ENCODE measurements at places on chromosomes 3 and 15.

DNA sequence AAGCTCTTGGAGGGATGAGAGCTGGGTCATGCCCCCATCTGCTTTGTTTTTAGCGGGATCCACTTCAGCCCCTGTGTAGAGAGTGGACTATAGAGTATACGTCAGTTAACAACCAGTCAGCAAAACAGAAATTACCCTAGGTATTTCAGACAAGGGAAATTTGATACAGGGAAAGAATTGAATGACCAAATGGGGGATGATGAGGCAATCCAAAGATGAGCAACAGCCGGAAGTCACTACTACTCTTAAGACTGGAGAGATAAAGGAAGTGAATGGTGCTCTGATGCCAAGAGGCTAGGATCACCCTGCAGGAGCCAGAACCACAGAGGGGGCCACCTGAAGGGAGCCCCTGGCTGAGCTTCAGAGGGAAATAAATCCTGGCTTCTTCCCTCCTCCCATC is 1.7 kb upstream of the GPR62 start:
- no peak for DNase-seq

- DNase-seq = no peak
These were observed 11.7 kb upstream of the ZNF774 start for GRCh38 chr15:90340345-90340744.

GRCh38 chr3:27429909-27430308 is 54.3 kb downstream of the SLC4A7 start:
- no peak for DNase-seq

DNA sequence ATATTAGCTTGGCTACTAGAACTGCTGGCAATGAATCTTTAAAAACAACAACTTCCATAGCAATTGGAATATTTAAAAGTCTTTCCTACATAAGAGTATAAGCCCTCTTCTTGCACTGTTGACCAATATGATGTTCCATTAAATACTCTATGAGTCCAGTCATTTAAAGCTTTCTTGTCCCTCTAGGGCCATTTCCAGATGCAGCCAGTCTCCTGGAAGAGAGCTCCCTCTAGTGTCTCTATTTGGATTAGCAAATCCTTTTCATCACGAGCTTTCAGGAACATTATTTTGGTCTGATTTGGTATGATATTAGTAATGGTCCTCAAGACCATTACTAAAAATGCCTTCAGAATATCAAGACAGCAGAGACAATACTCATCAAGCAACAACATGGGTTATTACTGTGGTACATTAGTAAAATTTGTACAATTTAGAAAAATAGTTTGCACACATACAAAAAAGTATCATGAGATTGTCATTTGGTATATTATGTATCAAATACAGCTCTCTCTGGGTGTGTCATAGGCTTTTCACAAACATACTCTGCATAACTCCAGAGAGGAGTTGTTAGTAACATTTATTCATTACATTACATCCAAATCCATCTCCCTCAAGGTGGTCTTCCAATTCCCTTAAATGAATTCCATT is 101.3 kb downstream of the DPH6 start:
- DNase-seq = peak; percentile 56

- peak; percentile 46 for DNase-seq
These were observed 181.9 kb upstream of the KBTBD8 start for GRCh38 chr3:66816090-66816761.

DNA sequence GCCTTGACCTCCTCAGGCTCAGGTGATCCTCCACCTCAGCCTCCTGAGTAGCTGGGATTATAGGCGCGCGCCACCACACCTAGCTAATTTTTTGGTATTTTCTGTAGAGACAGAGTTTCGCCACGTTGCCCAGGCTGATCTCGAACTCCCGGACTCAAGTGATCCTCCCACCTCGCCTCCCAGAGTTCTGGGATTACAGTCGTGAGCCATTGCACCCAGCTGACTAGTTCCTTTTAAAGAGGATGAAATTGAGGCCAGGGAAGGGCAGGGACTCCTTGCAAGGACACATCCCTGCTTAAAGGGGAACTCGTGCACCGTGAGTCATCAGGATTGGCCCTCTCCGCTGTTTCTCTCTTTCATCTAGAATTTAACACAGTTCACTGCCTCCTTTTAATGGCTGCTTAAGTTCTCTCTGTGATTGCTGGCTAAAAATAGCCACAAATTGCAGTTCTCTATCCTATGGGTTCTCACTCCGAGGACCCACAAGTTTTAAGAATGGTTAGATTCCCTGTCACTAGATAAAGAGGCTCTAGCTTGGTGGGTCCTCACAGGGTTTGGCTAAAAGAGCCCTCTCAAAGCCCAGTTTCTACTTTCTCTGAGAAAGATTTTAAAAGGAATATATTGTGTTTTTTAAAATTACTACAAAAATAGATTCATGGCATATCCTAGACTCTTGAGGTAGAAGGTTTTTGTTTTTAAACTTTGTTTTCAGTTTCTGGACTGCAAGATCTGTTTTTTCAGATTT is 1.4 kb downstream of the CRTAP start:
- DNase-seq = no peak

DNA sequence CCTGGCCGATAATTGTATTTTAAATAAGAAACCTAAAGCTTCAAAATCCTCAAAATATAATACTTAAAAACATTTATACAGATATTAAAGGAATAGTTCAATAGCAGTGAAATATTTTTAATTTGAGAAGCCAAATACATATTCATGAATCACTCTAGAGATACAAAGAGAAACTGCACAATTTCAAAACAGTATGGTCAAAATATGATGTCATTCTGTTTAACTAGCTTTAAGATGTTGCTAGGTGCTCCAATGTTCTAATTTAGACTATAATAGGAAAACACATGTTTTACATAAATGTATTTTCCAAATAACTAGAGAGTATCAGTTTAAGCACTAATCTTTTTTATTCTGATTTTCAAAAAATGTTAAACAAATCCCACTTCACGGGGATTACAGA is 10.3 kb upstream of the NRROS start:
- no peak for DNase-seq

- no peak for DNase-seq
These were observed 6.4 kb downstream of the UBP1 start for GRCh38 chr3:33433843-33434242.

DNA sequence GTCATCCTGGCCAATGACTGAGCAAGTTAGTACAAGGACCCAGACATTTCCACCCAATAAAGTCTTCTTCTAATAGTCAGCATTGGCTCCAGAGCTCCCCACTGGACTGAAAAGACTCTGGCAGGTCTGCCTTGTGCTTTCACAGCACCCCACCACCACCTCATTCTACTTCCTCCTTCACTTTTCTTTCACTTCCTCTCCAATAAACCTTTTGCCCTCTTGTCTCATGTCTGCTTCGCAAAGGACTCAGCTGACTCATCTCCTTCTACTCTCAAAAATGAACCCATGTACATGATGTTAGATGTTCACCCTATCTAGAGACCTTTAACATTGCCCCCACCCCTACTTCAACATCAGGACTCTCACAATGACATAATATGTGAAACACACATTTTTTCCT is 181.0 kb upstream of the PPP2R3A start:
- no peak for DNase-seq

GRCh38 chr3:58556001-58556400 is 19.0 kb upstream of the ACOX2 start:
- DNase-seq = no peak

GRCh38 chr15:59892985-59893384 is 111.1 kb upstream of the FOXB1 start:
- DNase-seq = no peak

DNA sequence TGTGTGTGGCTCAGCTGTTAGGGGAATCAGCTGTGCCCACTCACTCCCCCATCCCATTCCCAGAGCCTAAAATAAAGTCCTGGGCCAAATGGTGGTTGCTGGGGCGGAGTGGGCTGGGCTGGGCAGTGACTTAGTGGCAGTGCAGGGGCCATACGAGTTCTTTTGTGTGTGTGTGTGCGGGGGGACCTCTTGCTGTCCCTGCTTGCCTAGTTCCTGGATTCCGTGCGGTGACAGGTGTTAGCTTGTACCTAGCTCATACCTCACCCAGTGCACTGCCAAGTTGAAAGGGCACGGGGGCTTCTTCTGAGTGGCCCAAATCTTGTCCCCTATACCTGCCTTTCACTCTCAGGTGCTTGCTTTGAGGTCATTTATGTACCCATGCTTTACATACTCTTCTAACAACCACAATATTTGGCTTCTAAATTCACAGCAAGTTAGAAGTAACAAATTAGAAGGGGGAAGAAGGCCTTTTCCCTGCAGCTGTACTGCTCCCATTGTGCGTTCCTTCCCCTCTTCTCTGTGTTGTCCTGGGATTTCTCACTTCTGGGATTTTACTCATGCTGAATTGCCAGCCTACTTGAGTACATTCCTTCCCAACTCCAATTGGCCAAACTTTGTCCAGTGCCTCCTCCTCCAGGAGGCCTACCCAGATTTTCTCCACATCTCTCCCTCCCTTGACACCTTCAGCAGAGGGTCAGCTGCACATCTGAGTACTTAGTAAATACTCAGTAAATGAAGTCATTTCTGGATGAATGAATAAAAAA is 66.3 kb upstream of the POLG start:
- DNase-seq = no peak

- no peak for DNase-seq
These were observed 5.4 kb downstream of the FBXL22 start for GRCh38 chr15:63602595-63602994.

GRCh38 chr15:60733196-60733595 is 254.3 kb upstream of the ICE2 start:
- no peak for DNase-seq

GRCh38 chr15:39624806-39625205 is 43.9 kb downstream of the THBS1 start:
- DNase-seq = no peak

GRCh38 chr3:72744330-72744729 is 103.9 kb downstream of the SHQ1 start:
- no peak for DNase-seq

DNA sequence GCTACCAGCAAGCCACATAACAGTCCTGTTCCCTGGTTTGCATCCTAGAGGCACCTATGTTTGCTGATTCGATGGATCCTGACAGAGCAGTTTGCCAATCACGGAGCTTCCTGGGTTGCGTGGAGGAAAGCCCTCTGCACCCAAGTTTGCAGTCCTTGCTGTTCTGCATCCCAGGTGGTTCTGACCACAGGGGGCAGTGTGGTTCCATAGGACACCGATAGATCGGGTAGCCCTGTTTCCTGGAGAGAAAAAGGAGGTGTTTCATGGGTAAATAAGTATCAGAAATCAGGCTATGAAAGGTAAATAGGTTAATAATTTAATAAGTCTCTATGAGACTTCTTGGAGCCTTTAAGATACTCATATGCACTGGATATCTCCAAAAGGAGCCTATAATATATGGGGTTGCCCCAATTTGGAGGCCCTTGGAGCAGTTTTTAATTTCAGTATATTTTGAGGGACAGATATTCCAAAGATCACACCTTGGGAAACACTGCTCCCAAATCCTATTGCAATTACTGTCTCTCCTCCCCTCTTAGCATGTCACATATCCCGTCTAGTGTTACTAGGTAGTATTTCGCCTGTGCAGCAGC is 194.6 kb upstream of the TPM1 start:
- DNase-seq = peak; percentile 62

DNA sequence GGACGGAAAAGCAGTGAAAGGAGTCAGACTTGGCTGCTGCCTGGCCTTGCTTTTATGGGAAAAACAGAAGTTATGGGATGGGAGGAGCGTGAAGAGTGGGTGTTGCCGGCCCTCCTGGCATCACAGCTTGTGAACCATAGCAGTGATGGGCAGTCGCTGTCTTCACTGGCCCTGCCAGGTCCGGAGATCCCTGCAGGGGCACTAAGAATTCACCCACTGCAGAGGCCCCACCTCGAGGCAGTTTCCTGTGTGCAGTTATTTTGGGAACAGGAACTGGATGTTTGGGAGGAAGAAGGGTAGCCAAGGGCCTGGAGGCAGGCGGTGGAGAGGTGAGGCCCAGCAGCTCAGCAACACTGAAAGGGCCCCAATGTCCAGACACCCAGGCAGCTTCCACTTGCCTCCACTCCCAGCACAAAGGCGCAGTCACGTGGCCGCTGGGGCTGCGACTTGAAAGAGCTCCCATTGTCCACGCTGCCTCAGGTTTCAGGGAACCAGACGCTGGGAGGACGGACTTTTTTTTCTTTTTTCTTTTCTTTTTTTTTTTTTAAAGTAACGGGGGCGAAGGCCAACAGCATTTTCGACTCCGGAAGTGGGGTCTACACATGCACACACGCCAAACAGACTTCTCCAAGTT is 255.6 kb downstream of the ZNF621 start:
- no peak for DNase-seq

- DNase-seq = no peak
These were observed 62.8 kb downstream of the SLCO2A1 start for GRCh38 chr3:133966954-133967353.

- DNase-seq = no peak
These were observed 78.4 kb downstream of the NR2E3 start for GRCh38 chr15:71888797-71889196.

GRCh38 chr15:73839699-73840377 is 33.5 kb upstream of the TBC1D21 start:
- DNase-seq = no peak

DNA sequence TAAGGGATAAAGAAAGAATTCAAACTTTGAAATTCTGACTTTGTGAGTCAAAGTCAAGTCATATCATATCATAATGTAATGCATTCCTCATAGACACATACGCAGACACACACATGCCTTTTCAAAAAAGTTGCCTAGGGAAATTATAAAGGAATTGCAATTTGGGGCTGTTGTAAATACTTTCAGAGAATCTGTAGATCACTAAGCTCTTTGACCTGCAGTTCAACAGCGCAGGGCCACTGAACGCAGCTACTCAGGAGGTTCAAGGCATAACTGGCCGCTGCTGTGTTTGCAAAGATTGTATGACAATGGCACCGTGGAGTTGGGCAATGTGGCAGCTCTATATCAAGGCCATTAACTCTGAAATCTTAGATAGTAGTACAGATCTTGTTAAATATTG is 188.4 kb upstream of the THRB start:
- no peak for DNase-seq

- DNase-seq = no peak
These were observed 299.1 kb upstream of the MCTP2 start for GRCh38 chr15:93932164-93932776.

- DNase-seq = no peak
These were observed 123.4 kb upstream of the ROPN1 start for GRCh38 chr3:124115279-124115678.

- DNase-seq = no peak
These were observed 817 bp upstream of the PLXNA1 start for GRCh38 chr3:126982126-126982470.

DNA sequence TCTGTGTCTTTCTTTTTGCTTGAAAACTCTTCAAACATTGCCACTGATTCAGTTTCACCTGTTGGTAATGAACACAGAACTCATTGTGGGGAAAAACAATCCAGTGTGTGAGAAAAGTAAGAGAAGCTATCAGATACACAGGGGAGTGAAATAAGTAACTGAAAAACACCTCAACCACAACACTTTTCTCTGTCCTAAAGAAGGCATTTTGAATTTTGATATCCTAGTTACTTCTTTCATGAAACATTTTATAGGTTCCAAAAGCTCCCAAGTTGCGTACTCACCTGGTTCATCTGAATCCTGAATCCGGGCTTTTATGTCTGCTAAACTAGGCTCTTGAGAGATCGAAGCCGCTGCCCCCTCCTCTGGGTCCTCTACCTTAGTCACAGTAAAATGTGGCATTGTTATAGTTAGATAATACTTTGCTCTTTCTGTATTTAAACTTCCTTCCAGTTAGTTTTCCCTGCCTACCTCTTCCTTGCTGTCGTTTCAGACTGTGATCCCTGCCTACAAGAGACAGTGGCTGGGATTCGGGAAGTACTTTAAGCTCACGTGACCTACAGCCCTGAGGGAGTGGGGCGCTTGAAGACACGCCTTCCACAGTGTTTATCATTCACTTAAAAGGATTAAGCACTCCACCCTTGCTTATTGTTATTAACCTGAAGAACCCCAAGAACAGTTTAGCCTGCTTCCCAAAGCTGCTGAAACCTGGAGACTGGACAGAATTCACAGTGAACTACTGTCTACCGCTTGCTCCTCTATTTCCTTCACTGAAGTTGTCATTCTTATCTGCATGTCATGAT is 19.1 kb downstream of the SLC12A6 start:
- no peak for DNase-seq
